ENCODE measurements at places on chromosomes 16 and 17.

DNA sequence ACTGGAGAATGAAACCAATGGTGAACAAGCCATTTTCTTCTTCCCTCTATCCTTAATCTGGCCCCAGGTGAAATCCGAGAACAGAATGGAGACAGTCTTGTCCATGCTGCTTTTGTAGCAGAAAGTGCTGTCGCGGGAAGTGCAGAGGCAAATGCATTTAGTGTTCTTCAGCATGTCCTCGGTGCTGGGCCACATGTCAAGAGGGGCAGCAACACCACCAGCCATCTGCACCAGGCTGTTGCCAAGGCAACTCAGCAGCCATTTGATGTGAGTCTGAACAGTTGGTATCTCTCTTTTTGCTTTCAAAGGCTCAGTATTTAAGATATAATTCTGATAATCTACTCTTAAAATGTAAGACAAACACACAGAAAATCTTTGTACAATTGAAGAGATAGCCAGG is 18.7 kb downstream of the UQCRC2 start:
- no peak for DNase-seq

DNA sequence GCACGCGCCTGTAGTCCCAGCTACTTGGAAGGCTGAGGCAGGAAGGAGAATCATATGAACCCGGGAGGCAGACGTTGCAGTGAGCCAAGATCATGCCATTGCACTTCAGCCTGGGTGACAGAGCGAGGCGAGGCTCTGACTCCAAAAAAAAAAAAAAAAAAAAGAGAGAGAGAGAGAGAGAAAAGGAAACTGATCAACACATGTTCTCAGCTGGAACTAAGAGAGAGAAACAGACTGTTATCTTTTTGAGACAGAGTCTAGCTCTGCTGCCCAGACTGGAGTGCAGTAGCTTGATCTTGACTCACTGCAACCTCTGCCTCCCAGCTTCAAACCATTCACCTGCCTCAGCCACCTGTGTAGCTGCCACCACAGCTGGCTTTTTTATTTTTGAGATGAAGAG is 60.4 kb downstream of the STH start:
- DNase-seq, result no peak

DNA sequence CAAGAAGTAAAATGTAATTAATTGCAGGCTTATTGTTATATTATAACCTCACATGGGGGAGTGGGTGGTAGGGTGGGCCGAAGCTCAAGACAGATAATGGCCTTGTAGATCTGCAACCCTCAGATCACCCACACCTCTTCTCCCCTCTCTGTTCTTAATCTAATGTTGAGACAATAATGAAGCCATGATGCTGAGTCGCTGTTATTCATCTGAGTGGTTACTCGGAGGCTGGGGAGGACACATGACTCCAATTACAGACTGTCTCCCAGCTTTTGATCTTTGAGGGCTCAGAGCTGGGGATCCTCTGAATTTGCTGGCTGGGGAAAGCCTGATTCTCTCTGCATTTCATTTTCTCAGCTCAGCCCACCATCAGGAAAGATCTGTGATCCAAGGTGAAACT is 275.3 kb downstream of the SHISA9 start:
- no peak for DNase-seq

GRCh38 chr17:75876938-75877751 is 1.2 kb downstream of the TRIM47 start:
- no peak for DNase-seq

GRCh38 chr16:28879261-28879840 is 1.1 kb downstream of the ATP2A1 start:
- no peak for DNase-seq

DNA sequence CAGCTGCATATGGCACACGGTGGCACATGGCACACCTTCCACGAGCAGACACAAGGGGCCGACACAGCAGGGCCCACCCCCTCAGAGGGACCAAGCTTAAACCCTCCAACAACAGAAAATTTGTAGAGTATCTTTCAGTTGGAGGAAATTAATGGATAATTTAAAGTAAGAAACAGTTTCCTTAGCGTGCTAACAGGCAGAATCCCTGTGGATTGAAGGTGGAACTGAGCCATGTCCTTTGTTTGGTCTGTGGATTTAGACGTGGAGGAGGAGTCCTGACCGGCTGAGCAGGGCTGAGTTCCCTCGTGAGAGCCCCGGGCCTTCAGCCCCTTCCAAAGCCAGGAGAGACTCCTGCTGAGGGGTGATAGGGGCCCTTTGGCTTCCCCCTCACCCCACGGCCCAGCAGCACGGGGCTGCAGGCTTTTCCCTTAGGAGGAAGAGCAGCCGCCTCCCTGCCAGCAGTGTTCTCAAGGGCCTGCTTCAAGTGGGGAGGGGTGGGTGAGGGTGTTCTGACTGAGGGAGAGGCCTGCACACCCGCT is 1.4 kb upstream of the CYB561 start:
- DNase-seq, result no peak

- DNase-seq, result no peak
Observed at GRCh38 chr17:19644493-19645210, 3.9 kb upstream of the ALDH3A2 start.

GRCh38 chr17:76834870-76835269 is 33.3 kb upstream of the MGAT5B start:
- DNase-seq, result no peak

DNA sequence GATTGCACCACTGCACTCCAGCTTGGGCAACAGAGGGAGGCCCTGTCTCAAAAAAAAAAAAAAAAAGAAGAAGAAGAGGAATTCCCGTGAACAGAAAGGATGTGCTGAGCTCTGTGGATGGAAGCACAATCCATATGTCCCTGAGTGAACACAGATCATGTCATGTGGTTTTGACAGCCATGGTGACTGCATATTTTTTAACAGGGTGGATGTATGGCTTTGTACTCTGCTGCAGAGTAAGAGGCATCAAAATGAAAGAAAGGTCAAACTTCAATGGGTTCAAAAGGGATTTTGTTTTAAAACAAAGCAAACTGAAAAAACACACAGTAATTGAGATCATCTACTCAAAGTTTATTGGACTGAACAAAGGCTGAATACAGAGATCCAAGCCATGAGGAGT is 31.5 kb downstream of the MXRA7 start:
- no peak for DNase-seq

GRCh38 chr17:39602533-39603303 is 5.0 kb downstream of the NEUROD2 start:
- no peak for DNase-seq

DNA sequence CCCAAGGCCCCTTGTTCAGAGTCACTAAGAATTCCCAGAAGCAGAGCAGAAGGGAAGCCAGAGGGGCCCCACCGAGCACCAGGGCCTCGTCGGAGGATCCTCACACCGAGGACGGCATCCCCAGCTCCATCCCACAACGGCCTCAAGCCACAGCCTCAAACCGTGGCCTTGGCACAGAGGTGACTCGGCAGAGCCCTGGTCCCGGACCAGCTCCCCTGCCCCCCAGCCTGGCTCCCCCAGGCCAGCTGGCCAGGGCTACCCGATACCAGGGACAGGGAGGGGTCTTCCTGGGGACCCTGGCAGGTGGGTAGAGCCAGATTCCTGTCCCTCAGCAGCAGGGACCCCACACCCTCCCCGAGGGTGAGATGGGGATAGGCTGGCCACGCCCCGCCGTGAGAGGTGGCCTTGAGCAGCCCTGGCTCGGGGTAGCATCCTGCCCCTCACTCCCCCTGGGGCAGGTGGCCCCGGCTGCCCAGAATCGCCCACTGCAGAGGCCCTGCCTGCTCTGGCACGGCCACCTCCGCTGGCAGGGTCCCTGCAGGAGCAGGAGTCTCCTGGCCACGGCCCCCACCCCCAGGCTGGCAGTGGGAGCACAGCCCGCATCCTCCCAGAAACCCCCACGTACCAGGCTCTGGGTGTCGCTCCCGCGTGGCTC is 5.6 kb upstream of the PVALEF start:
- DNase-seq, result no peak

DNA sequence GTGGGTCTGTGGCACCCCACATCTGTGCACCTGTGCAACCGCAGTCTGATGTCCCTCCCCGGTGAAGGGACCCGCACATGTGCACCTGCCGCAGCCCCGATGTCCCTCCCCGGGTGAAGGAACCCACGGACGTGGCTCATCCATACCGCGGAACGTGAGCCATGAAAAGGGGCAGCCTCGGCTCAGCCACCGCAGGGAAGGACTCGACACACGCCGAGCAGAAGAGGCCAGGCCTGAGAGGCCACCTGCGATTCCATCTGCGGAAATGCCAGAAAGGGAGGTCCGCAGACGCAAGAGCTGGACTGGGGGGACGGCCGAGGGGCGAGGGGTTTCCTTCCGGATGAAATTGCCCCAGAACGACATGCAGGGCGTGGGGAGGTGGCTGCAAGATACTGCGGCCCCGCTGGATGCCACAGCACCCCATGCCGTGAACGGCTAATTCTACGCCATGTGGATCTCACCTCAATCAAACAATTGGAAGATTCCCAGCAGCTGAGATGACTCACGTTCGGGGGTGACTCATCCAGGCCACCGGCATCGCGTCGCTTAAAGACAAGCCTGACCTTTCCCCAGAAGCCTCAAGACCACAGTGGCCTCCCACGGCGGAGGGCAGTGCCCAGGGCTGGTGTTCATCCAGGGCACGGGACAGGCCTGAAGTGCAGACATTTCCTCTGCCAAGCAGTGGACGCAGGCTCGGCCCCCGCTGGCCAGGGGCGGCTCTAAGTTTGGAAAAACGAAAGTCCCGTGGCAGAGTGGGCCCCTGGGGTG is 21.0 kb downstream of the SOX8 start:
- no peak for DNase-seq

- DNase-seq, result peak; percentile 43
Observed at GRCh38 chr17:80800481-80801391, 190.9 kb upstream of the CHMP6 start.

DNA sequence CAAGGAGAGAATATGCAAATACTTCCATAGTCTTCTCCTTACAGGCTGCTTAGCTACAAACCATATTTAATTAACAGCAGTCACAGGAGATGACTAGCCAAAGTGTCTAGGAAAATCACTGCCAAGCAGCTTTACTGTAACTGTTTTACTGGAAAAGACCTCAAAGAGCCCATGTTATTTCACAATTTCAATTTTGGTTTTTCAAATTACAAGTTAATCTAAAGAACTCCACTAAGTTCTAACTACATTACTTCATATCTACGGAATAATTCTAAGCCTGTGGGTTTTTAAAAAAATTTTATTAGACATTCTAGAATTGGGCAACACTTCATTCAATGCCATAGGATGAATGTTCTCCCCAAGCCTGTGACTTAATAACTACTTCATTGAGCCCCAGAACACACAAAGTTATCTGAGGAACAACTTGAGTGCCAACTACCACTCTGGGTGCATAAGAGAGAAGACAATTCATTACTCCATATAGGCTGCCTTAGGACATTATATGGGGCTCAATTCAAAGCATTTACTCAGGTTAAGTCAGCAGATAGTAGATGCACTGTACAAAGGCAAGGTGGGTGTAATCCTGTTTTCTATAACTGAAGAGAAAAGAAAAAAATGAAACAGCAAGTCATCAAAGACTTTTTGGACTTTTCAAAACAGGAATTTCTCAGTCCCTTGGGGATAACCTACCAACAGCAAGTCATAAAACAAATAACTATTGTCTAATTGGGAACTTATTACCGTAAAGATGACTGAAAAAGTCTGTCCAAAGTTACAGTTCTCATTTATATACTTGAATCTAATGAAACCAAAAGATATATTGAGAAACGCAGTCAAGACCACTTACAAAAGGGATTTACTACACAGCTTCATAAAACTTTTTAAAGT is 33.0 kb downstream of the STAT3 start:
- DNase-seq, result no peak

GRCh38 chr17:63420868-63421680 is 25.0 kb downstream of the CYB561 start:
- DNase-seq, result no peak

GRCh38 chr17:57697891-57698711 is 47.0 kb downstream of the CCDC182 start:
- DNase-seq, result no peak

DNA sequence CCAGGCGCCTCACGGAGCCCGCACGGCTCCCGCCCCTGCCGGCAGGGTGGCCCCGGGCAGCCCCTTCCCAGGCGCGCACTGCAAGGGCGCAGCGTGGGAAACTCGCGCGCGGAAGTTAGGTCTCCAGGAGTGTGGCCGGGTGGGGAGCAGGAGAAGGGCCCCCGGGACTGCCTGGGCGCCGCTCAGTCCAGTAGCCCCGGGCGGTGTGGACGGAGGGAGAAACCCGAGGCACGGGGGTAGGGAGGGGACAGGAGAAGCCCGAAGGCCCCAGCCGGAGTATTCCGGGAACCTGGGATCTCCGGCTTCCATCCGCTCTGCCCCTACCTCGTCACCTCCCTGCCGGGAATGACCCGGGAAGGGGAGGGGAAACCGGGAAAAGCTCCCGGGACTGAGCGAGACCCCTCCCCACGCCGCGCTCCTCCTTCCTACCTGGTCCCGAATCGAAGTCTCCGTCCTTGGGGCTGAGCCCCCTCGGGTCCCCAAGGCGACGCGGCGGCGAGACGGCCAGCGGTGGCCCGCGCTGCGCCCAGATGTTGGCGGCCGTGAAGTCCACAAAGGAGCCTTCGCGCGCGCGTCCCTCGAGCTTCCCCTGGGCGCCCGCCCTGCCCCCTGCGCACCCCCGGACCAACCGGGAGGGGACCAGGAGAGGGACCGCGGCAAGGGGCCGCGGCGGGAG is 418 bp downstream of the SOCS3 start:
- DNase-seq, result no peak

Measured in NCI-H510A (cell line).